ENCODE measurements at places on chromosomes 4 and X.

- no peak for DNase-seq
These were observed 110.8 kb downstream of the SPRY1 start for GRCh38 chr4:123507376-123507775.

- no peak for DNase-seq
These were observed 25.8 kb downstream of the OTUD6A start for GRCh38 chrX:70087857-70088630.

DNA sequence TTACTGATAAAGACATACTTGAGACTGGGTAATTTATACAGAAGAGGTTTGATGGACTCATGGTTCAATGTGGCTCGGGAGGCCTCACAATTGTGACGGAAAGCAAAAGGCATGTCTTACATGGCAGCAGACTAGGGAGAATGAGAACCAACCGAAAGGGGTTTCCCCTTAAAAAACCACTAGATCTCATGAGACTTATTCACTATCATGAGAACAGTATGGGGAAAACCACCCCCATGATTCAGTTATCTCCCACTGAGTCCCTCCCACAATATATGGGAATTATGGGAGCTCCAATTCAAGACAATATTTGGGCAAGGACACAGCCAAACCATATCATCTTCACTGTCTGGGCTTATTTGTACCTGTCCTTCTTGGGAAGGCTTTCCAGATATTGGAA lies 22.8 kb upstream of the MUC7 start:
- DNase-seq, result no peak

DNA sequence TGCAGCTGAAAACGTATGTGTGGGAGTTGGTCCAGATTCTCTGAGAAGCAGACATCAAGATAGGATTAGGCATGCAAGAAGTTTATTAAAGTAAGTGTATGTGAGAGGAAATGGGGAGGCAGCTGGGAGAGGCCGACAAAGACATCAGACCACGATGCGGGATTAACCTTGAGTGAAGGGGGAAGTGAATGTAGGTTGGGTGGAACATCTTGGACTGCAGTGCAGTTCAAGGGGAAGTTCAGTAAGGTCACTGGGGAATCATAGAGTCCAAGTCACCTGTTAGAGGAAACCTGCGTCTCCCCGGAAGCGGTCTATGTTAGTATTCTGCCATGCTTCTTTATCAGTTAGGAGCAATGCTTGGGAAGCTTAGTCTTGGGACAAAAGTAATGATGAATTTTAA lies 22.0 kb downstream of the CXCL8 start:
- DNase-seq, result no peak

DNA sequence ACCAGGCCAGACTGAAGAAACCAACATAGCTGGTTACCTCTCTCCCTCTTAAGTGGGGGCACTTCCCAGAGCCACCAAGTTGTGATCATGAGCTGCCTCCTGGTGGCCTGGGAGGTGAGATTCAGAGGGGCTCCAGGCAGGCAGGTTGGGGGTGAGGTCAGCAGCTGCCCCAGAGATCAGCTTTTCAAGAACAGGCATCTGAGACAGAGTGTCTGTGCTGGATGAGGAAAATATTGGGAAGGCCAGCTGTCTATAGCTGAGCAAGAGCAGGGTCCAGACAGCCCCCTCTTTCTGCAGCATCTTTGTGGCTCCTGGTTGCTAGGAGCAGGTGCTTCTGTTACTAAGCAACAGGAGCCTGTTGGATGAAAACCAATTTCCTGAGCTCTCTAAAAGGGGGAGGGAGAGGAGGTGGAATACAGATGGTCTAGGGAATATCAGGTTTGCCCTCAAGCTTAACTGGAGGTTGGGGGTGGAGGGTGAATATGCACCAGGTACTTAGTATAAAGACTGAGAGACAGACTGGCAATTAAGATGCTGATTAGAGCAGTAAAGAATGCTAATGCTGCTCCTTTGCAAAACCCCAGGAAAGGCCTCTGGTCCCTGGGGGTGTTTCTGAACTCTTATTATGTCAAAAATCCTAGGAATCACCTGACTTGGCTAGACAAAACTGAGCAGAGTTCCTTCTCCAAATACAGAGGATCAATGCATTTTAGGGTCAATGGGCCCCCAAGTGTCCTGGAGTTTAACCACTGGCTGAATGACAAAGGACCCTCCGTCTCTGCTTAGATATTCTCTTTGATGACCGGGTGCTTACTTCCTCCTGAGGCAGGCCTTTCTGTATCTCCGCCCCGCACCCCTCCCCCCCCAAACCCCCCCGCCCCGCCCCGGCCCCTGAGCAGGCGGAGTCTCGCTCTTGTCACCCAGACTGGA lies 21.4 kb downstream of the ZCCHC13 start:
- no peak for DNase-seq
